NCI-H748 treated with DMSO at 0.1 percent for 48 hours (cell line): ENCODE measurements at places on chromosomes 7 and 10.

- DNase-seq: no peak
Observed at GRCh38 chr10:111295788-111296187, 219.0 kb downstream of the ADRA2A start.

DNA sequence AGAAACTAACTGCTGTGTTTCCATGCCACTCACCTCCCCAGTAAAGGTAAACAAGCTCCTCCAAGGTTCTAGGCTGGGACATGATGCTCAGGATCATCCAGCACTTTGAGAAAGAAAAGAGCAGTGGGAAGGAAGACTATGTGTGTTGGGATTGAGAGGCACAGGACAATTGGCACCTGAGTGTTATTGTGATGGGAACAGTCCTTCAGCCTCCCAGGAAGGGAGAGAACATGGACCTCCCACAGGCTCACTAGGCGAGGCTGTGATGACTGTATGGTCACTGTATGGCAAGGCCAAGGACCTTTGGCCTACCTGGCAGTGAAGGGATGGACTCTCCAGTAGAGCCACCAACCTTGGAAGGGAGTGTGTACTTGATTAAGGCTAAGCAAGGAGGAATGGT, 123.2 kb upstream of the UNC5B start:
- DNase-seq: no peak

- DNase-seq: no peak
Observed at GRCh38 chr7:149292462-149292823, 30.4 kb downstream of the ZNF783 start.

GRCh38 chr7:14637968-14638367, 264.6 kb downstream of the DGKB start:
- DNase-seq: no peak

GRCh38 chr10:101070098-101070497, 8.3 kb downstream of the KAZALD1 start:
- no peak for DNase-seq

DNA sequence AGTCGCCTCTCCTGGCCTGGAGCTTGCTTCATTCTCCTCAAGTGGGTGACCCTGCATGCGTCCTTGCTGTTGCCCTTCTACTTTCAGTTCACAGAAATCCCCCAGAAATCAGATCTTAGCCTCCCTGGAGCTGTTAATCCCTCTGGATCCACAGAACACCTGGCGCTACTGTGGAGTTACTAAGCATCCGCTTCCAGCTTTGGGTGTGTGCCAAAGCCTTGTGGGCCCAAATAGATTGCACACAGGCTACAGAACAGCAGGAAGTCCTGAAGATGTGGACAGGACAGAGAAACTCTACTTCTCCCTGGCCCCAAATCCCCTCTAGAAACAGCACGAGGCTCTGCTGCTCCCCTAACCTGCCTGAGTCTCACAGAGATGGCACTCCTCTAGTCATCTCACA, 36.6 kb upstream of the PDLIM1 start:
- DNase-seq: no peak

DNA sequence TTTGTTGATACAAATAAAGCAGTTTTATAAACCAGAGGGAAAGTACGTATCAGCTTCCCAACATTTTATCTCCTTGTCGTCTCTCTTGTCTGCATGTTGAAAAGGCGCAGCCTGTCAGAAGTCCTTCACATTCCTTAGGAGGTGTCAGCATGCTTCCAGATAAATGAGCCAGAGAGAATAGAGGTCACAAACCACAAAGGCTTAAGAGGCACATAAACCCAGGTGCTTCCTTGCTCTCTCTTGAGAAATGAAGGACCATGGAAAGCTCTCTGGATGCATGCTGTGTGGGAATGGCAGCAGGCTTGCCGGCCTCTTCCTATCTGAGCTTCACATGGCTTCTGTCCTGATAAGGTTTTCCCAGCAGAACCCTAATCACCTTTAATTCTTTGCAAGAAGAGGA, 448.5 kb downstream of the XPNPEP1 start:
- DNase-seq: no peak

DNA sequence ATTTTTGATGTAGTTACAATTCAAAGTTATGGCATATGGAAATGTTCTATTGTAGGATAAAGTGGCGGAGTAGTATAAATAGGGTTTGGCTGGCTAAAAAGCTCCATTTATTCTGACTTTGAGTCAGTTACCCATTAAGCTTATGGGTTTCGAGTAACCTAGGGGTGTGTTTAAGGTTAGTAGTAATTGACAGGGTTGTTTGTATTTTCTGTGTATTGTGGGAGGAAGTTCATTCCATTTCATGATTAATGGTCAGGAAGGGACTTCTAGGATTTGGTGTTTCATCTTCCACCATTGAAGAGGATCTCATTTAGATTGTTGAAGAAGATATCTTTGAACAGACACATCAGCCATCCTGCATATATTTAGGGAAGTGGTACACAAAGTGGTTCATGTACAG, 75.0 kb downstream of the BICC1 start:
- DNase-seq: no peak

DNA sequence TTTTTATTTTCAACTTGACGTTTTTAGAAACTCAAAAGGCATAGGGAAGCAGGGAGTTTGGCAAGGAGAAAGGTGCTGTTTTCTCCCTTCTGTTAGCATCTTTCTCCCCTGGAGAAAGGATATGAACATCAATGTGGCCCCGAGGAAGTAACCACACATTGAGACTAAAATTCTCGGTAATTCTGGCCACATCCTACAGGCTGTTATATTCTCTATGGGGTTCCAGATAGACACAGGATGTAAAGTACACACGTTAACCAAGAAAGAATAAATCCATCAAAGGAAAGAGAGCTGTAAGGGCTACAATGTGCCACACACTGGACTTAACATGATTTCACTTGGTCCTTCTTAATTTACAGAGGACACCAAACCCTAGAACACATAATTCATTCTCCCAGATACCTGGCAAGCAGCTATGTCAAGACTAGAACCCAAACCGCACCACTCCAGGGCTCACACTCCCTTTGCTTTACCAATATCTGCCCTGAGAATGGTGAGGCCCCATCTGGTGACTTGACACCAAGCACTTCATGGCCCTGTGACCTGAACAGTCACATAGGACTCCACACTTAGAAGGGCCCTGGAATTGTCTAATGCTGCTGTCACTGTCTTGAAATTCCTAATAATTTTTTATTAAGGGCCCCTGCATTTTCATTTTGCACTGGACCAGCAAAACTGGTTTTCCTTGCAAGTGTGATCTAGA, 73.9 kb downstream of the PRLHR start:
- no peak for DNase-seq

GRCh38 chr10:80163741-80164341, 31.3 kb downstream of the PLAC9 start:
- DNase-seq: peak; percentile 35

- no peak for DNase-seq
Observed at GRCh38 chr10:49290131-49290530, 8.8 kb upstream of the C10orf71 start.

- DNase-seq: no peak
Observed at GRCh38 chr7:28711114-28711513, 247.0 kb downstream of the TRIL start.

- DNase-seq: peak; percentile 80
Observed at GRCh38 chr10:47190301-47190700, 109.7 kb upstream of the GDF10 start.

GRCh38 chr10:26214551-26215395, 1.8 kb upstream of the GAD2 start:
- no peak for DNase-seq
